Lower lobe of right lung (tissue), 2 donors: ENCODE measurements at places on chromosomes 1 and 21.
A peak's percentile ranks its signal among the peaks of the same experiment; 100 is the strongest.

- no peak for DNase-seq
These were observed 111.1 kb downstream of the FNBP1L start for GRCh38 chr1:93559045-93559444.

GRCh38 chr1:93468662-93469061, 20.7 kb downstream of the FNBP1L start:
- DNase-seq = no peak

DNA sequence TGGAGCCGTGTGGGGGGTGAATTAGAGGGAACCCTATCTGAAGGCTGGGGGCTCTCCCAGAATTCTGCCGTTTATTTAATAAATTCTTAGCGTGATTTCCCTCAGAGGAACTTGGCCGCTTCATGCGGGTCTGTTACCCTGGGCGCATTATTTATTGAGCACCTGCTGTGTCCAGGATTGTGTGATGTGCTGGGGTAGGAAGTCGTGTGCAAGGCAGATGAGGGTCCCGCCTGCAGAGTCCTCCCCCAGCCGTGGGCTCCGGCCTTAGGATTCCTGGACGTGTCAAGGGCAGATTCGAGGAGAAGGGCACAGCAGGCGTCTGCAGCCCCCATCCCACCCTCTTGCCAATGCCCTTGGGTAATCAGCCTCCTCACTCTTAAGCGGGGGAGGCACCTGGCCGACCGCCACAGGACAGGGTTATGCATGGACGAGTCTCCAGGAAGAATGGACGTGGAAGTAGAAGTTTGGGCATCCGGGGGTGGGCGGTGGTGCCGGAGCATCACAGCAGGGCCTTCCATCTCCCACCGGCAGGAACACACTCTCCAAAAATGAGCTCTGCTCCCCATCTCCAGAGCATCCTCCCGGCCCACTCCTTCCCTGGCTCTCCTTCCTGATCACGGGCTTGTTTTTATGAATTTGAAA, 233.3 kb upstream of the C1orf174 start:
- DNase-seq = no peak

DNA sequence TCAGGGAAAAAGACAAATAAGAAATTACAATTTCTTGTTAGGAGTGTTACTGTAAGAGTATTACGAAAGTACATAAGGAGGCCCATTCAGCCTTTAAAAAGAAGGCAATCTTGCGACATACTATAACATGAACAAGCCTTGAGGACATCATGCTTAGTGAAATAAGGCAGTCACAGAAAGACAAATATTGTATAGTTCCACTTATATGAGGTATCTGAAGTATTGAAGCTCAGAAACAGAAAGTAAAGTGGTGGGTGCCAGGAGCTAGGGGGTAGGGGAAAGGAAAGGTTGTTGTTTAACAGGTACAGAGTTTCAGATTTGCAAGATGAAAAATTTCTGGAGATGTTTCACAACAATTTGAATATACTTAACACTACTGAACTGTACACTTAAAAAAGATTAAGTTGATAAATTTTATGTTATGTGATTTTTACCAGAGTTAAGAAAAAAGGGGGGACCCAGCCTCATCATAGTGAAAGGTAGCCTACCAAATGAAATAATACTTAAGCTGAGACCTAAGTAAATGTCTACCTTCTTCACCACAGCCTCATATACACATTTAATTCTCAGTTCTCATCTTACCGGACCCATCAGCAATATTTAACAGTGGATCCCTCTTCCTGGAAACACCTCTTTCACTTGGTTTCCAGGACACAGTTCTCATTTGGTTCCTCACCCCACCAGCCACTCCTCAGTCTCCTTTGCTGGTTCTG, 19.5 kb downstream of the USP24 start:
- DNase-seq = no peak

DNA sequence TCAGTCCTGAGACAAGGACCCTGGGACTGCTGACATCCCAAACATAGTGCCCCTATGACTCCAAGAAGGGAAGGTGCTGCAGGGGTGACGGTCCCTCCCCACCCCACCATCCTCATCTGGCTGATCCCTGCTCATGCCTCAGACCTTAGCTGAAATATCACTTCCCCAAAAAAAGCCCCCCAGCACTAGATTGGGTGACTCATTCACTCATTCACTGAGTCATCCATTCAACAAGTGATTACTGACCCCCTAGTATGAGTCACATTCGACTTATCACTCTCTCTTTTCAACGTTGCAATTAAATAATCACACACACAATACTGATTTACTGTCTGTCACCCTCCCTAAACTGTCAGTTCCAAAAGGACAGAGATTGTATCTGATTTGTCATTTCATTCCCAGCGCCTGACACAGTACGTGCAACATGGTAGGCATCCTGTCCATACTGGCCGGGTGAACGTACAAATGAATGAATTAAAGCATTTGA, 48.6 kb downstream of the HIVEP3 start:
- DNase-seq = no peak

GRCh38 chr21:35197191-35197590, 148.1 kb upstream of the RUNX1 start:
- DNase-seq = no peak

DNA sequence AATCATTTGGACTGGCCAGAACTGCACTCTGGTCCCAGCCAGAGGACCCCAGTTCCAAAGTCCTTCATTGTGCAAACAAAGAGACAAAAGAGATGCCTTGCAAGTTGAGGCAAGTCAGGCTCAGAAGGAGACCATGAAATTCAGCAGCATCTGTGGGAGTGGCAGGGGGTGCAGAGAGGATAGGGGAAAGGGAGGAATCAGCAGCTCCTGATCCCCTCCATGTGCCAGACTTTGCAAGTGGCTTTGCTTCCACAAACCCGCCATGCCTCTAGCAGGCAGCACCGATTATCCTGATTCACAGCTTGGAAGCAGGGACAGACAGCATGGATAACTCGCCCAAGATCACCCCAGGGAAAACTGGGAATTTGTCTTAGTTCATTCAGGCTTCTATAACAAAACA, 2.1 kb upstream of the CAPN9 start:
- no peak for DNase-seq

DNA sequence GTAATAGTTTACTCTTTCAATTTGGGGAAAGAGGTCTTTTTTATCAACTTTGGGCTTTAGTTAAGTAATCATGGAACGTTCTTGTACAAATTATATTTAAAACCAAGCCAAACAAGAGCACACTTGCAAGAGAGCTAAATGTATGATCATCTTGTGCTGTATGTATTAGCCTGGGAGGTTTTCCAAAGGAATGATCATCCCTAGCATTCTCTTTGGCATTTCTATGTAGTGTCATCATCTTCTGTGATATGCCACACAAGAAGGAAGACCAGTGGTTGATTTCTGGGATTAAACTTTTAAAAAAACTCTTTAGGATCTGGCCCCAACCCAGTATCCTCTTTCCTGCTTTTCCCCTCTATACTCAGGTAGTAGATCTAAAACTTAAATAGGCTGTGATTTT, 38.4 kb upstream of the KCNQ4 start:
- no peak for DNase-seq

DNA sequence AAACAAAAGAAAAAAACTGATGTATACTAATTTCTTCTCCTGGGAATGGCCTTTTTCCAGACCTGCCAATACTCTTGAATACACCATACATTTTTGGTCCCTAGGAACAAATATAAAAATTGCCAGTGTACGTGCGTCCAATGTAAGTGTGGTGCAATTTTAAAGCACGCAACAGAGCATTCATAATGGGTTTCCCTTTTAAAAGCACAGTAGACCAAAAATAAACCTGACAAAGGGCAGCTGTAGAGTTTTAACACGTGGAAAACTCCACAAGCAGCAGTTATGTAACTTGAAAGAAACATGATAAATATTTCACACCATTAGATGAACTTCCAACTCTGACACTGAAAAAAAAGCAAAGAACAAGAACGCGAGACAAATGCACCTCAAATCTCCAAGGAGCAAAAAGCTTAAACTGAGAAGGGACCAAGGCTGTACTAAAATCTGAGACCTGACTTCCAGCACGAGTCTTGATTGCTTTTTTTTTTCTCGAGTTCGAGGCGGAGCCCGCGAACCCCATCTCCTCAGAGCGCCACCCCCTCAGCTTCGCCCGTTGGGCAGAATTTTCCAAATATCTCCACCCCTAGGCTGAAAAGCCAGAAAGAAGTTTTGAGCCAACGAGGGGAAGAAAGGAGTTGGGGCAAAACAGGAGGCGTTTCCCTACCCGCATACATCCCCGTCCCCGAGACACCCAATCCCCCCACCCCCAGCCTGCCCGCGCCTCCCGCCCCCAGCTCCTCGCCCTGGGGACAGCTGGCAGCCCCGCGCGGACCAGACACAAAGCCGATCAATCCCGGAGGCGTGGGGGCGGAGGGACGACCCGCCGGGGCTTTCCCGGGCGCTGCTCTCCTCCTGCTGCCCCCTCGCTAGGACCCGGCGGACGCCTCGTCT, at the start of gene JAM2:
JAM2 (plus strand) TSS at position 599 of the 891 bp plus-strand sequence. CDS start 564 bp downstream, outside the sequence.
- DNase-seq = peak; percentile 48

DNA sequence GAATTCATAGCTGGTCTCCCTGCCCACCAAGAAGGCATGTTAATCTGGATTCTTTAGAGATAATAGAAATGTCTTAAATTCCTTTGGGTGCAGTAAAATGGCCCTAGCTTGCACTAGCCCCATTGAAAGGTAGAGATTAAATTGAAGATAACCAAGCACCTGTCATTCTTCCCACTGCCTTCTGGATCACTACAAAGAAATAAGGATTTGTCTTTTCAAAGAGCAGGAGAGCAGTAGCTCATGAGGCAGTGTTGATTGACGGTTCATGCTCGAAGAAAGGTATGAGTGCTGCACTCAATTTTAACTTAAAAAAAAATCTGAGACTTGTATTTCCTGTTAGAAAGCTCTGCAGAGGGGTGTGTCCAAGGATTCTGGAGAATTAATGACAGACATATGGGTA, 74.9 kb upstream of the F3 start:
- no peak for DNase-seq

DNA sequence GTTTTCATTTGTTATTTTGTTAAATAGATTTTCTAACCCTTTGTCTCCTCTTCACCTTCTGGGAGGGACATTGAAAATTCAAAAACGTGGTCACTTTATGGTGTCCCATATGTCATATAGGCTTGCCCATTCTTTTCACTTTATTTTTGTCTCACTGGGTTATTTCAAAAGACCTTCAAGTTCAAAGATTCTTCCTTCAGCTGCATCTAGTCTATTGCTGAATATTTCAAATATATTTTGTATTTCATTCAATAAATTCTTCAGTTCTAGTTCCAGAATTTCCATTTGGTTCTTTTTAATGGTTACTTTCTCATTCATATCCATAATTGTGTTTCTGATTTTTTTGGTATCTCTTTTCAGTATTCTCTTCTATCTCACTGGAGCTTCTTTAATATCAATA, 11.6 kb upstream of the KCTD3 start:
- DNase-seq = no peak

DNA sequence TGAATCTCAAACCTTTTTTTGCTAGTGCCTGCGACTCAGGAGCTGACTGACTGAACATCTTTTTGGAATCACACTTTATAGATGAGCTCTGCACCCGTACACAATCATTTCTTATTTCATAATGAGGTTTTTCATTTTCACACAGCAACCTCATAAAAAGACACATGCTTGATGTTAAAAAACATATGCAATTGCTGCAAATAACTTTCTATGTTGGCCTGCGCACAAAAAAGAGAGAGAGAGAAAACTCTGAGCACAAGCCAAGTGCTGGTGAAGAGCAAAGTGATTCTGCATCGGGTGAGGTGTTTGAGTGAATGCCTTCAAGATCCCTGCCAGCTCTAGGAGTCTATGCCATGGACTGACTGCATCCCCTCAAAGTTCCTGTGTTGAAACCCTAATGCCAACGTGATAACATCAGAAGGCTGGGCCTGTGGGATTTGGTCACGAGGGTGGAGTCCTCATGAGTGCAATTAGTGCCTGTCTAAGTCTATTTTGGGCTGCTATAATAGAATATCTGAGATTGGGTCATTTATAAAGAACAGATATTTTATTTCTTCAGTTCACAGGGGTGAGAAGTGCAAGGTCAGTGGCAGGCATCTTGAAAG, 36.6 kb downstream of the C1orf87 start:
- DNase-seq = no peak

DNA sequence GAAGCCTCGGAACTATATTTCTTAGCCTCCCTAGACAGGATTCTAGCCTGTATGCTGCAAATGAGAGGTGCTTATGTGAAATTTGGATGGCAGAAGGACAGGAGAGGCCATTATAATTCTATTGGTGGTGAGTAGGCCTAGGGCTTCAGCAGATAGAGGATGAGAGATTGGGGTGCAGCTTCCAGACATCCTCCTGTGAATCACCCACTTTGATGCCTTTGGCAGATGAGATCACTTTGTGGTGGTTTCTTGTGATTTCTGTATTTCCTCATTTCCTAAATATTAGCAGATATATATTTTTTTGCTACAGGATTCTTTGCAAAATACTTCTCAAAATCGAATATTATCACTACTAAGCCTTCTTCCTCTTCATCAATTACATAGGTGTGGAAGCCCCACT, 37.3 kb downstream of the MFSD2A start:
- DNase-seq = no peak

GRCh38 chr1:64440183-64440826, 29.6 kb upstream of the CACHD1 start:
- no peak for DNase-seq

- no peak for DNase-seq
These were observed 144.0 kb downstream of the FMN2 start for GRCh38 chr1:240235521-240236288.

GRCh38 chr1:99527545-99527944, 118.4 kb upstream of the PALMD start:
- DNase-seq = no peak

DNA sequence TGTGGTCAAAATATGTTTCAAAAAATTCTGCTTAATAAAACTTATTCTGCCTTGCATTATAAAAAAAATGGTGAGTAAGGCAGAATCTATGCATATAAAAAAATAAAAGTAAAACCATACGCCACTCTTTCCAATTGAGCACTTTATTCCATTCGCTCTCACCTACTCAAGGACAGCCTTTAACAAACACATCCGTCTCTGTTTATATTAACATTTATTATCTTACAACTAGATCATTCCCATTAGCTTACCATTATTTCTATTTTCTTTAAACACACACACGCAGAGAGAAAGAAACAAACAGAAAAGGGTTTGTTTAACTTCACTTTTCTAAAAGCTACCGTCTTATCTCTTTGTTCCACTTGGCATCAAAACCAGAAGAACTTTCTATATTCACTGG, 598.9 kb upstream of the CHRM3 start:
- DNase-seq = no peak
